ENCODE measurements at places on chromosomes 4 and X.
A peak's percentile ranks its signal among the peaks of the same experiment; 100 is the strongest.

DNA sequence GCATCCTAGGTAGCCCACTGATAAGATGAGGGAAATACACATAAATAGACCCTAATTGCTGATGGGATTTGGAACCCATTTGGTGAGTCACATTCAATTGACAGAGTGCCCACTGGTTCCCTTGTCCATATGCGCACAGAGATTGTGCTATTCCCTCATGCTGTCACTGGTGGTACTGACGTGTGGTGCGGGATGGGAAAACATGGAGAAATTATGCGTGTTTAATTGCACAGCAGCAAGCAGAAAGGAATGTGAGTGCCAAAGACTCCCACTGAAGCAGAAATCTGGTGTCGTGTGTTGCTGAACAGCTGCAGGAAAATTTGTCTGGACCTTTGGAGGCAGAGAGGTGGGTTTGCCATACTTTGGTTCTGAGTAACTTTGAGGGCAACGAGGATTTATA lies 92.2 kb downstream of the NHSL2 start:
- no peak for DNase-seq

- DNase-seq, result no peak
These were observed 123.2 kb downstream of the FHIP1A start for GRCh38 chr4:151532001-151532708.

DNA sequence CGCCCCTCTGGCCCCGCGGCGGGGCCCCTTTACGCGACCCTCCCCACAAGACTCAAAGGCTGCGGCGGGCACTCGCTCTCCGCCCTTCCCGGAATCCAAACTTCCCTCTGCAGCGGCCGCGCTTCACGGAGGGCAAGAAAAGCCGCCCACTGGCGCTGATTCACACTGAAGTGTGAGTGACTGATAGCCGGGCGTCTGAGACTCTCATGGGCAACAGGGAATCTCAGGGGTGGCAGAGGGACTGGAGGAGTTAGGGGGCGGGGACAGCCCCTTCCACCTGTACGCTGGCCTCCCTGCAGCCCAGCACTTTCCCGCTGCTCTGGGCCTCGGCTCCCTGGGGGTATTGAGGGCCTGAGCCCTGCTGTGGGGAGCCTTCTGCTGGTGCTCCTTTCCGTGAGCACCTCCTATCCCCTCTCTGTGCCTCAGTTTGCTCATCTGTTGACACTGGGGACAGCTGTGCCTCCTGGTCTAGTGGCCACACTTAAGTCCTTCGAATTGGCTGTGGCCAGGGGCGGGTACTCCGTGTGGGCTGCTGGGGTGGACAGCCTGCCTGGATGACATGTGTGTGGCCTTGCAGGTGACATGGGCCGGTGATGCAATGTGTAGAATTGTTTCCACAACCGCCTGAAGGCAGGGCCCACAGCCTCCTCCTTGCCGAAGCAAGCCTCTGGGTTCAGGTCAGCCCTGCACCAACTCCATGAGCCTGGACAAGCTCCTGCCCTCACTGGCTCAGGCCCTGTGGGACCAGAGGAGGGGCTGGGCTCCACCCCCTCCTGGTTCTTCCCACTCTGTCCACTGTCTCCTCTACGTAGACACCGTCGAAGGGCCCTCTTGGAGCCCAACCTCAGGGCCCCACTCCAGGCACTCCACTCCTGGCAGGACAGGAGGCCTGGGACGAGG lies 951 bp downstream of the SH3BP2 start:
- DNase-seq, result no peak

- no peak for DNase-seq
These were observed 20.0 kb downstream of the ZNF330 start for GRCh38 chr4:141240671-141241070.

GRCh38 chrX:154799556-154800348 lies 5.5 kb downstream of the MPP1 start:
- DNase-seq, result no peak

- DNase-seq, result no peak
These were observed 34.4 kb upstream of the RTL3 start for GRCh38 chrX:78693536-78693935.

GRCh38 chr4:142383800-142384470 lies 462.2 kb downstream of the INPP4B start:
- no peak for DNase-seq

- DNase-seq, result no peak
These were observed 190.0 kb upstream of the AR start for GRCh38 chrX:67353651-67354370.

GRCh38 chr4:144723471-144723870 lies 77.5 kb downstream of the HHIP start:
- no peak for DNase-seq

- no peak for DNase-seq
These were observed 30.1 kb downstream of the GABRB1 start for GRCh38 chr4:47061435-47061834.

GRCh38 chr4:74197080-74197479 lies 39.2 kb downstream of the MTHFD2L start:
- DNase-seq, result no peak

- no peak for DNase-seq
These were observed 333.9 kb downstream of the ARHGAP24 start for GRCh38 chr4:85808864-85809263.

DNA sequence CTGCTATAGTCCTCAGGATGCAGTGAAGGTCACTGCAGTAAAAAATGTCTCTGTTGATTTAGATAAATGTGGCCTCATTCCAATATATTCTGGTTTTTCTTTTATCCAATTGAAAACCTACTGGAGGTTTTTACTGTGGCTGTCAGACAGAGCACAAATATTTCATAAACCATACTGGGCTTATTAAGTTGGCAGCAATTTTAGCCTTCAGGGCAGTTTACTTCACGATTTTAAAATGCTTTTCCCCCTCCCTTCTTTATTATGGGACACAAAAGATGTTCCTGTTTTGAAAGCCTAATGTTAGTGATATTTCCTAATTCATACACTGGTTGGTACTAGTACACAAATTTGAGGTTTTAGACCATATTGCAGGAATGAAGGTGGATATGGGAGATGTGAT lies 939.4 kb downstream of the C4orf33 start:
- no peak for DNase-seq

DNA sequence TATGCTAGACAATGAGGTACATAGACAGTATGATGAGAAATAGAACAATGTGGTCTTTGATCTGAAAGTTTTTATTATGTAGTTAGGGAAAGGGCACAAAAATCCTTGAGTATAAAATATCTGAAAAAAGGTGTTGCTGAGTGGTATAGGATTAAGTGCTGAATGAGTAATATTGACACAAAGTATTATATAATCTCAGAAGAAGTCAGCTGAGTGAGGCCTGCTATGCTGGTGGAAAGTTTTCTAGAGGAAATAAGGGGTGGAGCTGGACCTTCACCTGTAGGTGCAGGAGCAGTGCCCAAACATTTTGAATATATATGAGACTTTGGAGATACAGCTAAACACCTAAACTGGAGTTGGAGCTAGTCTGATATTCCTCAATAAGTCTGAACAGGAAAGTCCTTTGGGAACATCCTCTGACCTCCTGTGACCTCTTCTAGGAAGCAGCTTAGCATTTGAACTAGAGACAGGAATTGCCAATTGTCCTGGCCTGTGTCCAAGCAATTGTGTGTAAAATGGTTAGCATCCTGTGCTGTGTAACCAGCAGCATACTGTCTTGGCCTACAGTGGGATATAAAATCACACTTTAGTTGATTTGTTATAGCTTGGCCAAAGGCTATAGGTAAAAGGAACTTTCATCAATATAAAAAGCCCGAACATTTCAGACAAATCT lies 285.3 kb downstream of the ANKRD50 start:
- no peak for DNase-seq

DNA sequence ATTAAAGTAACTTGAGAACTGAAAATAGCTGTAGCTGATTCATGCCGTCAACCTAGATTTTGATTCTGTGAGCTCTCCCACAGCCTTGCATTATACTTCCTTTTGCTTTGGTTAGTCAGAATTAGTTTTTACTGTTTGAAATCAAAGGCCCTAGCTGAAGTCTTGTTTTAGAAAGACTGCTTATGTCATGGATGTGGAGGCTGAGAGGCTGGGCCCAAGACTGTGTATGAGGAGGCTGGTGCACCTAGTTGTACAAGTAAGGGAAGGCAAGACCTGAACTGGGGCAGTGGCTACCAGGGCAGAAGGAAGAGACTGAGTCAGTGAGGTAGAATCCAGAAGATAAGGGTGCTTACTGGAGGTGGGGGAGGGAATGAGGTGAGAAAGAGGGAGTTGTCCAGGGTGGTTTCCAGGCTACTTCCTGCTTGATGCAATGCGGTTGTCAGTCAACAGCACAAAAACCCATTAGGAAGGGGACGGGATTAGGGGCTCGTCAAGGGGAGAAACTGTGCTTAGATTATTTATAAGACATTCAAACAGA lies 76.2 kb upstream of the PAGE3 start:
- DNase-seq, result no peak

- peak; percentile 71 for DNase-seq
These were observed 207.9 kb upstream of the FAM241A start for GRCh38 chr4:111937368-111937767.

- no peak for DNase-seq
These were observed 129.8 kb downstream of the UGT8 start for GRCh38 chr4:114728426-114728825.

GRCh38 chr4:159487284-159487747 lies 384.4 kb downstream of the RAPGEF2 start:
- peak; percentile 87 for DNase-seq

GRCh38 chr4:38086151-38086848 lies 126.1 kb downstream of the PTTG2 start:
- DNase-seq, result no peak

- no peak for DNase-seq
These were observed 570.8 kb downstream of the PRR32 start for GRCh38 chrX:127390316-127390715.
